ENCODE measurements at places on chromosomes 2 and 18.

GRCh38 chr18:53603276-53603675 is 621.2 kb downstream of the MBD2 start:
- peak; percentile 11 for DNase-seq

DNA sequence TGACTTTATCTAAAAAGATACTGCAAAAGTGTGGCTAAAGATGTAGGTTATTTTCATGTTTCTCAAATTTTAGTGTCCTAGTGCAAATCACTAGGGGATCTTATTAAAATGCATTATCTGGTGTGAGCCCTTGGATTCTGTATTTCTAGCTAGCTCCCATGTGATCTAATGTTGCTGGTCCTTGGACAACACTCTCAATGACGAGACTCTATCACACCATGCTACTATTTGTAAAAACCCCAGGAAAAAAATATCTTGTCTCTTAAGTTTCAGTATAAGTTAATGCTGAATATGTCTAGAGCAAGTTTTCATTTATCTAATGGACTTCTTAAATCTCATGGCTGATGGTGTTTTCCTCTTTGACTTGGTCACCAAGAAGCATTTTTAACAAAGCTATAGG is 5.8 kb downstream of the DOCK10 start:
- no peak for DNase-seq

DNA sequence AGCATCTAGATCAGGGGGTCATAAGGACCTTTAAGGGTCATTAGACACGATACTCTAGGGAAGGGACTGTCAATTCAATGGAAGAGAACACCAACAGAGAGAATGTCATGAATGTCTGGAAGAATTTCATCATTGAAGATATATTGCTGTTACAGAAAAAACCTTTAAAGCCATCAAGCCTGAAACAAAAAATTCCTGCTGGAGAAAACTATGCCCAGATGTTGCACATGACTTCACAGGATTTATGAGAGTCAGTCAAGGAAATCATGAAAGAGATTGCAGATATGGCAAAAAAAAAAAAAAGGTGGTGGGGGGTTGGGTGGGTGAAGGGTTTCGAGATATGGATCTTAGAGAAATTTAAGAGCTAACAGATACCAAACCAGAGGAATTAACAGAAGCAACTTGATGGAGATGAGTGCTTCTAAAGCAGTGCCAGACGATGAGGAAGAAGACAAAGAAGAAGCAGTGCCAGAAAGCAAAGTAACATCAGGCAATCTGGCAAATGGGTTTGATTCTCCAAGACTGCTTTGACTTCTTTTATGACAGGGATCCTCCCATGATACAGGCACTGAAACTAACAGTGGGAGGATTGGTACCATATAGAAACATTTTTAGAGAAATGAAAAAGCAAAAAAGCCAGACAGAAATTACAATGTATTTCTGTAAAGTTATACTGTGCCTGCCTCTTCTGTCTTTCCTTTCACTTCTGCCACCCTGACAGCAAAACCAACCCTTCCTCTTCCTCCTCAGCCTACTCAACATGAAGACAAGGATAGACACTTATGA is 28.5 kb downstream of the MAP4K3 start:
- DNase-seq: no peak

DNA sequence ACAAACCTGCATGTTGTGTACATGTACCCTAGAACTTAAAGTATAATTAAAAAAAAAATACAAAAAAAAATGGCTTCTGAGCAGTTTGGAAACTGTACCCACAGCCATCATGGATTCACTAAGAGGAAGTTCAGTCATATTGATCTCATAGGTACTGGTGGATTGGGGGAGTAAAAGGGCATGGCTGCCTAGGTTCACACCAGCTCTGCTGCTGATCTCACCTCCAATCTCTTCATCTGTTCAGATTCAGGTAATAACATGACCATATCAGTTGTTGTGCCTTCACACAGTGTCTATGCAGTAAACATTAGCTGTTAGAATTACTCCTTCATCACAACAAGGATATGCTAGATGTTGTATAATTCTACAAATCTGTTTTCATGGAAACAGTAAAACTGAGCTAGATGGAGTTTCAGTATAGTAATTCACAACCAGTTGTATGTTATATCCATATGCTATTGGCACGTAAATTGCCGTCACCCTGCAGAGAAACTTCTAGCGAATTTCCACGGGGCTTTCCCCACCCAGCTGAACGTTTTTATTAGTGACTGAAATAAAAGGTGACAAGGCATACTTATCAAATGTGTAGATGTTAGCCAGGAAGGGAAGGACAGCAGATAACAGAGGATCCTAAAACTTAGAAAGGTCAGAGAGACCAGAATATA is 59.3 kb upstream of the ITM2C start:
- DNase-seq: no peak

DNA sequence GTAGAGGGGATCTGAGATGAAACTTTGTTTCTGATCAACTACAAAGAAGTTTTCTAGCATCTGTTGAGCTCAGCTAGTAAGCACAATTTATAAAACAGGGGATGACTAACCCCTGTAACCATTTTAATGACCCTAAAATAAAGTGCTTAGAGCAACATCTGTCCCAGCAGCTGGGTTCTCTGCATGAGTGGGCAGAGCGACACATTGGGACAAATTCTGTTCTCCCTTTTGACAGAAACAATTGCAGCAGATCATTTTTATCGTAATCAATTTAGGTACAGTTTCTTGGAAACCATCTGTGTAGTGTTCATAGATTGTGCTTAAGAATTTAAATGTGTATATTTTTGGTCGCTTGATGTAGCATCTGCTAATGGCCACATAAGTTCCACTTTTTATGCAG is 678.0 kb downstream of the RNF144A start:
- no peak for DNase-seq

DNA sequence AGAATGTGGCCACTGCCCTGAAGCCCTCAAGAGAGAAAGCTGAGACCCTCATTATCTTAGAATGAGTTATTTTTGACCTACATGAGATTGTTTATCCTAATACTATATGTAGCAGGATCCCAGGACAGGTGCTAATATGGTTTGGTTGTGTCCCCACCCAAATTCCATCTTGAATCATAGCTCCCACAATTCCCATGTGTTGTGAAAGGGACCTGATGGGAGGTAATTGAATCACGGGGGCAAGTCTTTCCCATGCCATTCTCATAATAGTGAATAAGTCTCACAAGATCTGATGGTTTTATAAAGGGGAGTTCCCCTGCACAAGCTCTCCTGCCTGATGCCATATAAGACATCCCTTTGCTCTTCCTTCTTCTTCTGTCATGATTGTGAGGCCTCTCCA is 76.8 kb downstream of the CCBE1 start:
- no peak for DNase-seq

DNA sequence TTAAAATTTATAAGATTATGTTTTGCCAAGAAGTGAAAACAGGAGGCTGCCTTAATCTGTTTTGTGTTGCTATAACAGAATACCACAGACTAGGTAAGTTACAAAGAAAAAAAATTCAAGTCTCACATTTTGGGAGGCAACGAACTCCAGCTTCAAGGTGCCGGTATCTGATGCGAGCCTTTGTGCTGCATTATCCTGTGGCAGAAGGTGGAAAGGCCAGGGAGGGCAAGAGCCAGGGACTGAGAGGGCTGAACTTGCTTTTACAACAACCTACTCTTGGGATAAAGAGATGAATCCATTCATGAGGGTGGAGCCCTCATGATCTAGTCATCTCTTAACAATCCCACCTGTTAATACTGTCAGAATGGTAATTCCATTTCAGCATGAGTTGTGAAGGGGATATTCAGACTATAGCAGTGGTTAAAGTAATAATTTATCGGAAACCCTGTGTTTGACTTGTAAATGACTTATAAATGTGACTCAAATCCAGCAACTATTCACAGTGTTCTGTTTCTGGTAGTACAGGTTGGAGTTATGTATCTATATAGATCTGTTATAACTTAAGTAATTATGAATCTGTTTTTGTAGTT is 3.7 kb downstream of the MTX2 start:
- no peak for DNase-seq

DNA sequence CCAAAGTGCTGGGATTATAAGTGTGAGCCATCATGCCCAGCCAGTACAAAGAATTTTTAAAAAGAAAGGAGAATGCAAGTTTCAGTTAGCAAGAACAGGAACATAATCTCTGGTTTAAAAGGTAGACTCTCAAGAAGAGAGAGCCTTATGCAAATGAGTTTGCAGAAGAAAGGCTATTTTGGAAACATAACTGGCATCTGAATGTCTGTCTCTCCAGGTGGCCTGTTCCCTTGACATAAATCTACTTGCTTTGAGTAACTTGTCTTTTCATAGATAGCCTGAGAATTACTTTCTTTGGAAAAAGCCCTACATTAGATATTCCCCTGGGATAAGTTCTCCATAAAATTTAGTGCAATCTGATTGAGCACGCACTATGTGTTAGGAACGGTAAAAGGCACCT is 109.6 kb downstream of the ICOS start:
- DNase-seq: no peak

DNA sequence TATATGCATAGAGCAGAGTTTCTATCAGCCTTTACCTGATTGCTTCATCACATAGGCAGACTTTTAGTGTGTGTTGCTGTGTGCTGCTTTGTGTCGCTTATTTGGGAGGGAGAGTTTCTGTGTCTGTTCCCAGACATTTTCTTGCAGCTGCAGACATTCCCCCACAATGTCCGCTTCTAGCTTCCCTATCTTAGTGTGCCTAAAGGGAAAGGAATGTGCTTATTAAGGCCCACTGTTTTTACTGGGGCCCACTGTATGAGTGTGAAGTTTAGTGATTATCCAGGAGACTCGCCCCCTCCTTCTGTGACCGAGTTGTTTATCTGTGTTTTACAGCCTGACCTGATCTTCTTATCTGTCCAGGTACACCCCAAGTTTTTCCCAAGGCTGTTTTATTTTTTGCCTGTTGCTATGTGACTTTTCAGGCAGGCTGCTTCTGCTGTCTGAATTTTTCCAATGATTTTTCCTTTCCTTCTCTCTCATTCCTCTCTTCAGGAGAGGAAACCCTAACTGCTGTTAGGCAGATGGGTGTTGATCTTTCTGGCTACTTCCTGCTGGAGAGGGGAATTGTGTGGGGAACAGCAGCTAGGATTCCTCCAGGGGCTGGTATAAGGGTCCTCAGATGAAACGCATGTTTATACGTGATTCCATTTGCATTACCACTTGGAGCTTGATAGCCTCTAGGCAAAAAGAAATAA is 47.6 kb downstream of the STK17B start:
- DNase-seq: no peak

- no peak for DNase-seq
These were observed 112.0 kb upstream of the TEKT4 start for GRCh38 chr2:94759211-94759610.

DNA sequence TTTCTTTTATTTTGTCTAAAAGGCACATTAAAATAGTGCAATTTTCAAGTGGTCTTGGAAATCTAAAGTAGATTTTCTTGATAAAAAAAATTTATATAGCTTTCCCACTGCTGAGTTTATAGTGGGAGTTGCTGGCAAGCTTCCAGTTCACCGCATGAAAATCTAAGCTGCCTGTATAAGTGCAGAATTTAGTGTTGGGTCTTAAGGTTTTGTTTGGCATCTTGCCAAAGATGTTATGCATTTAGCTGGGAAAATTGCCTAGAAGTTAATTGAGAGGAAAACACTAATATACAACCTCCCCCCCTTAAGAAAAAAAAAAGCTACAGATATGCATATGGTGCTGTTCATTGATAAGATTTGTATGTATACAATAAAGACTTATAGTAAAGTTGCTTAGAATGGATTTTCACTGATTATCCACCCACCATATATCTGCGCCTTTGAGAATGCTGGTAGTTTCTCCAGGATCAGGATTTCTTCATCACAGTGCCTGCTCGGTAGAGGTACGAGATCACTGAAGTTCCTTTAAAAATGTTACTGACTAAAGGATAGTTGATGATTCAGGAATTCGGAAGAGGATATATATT is 803.2 kb upstream of the POU3F3 start:
- no peak for DNase-seq

- DNase-seq: no peak
These were observed 622 bp downstream of the RAB12 start for GRCh38 chr18:8609659-8610458.

DNA sequence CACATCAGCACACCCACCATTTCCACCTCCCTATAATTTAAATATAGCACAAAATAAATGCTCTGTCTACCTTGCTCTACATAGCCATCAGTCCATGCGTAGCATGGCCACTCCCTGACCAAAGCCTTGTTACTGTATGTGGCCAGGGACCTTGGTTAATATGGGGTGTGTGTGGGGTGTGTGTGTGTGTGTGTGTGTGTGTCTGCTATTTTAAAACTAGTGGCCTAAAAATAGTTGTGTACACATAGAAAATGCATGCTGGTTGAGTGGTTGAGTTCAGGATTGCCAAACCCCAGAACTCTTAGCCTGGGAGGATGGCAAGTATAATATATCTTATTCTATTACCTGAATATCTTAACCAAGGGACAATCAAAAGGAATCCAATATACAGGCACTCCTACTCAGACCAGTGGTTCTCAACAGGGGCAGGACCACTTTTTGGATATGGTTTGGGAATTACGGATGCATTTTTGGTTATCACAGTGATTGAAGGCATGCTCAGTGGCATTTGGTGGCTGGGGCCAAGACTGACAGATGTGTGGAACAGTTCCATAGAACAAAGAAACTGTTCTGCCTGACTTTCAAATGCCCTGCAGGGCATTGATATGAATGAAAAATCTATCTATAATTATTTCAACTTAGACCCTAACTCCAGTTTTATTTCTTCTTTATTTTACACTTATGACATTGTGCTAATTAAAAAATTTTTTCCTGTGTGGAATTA is 72.3 kb upstream of the PSME4 start:
- DNase-seq: peak; percentile 77

- no peak for DNase-seq
These were observed 155.6 kb upstream of the HAAO start for GRCh38 chr2:42947809-42948600.

DNA sequence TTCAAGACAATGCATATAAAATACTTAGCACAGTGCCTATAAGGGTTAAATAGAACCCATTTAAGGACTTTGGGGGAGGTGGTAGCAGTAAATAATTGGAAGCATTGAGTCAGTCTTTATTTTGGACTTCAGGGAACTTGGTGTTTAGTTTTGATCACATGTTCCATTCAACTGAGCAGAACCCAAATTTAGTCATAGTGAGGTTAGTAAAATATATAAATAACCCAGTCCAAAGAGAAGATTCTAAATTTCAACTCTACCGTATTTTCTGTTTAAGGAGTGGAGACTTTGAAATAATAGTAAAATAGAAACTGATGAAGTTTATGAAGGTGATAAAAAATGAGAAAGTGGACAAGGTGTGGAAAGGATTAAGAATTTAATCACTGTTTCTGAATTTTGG is 19.7 kb downstream of the TWSG1 start:
- DNase-seq: no peak

DNA sequence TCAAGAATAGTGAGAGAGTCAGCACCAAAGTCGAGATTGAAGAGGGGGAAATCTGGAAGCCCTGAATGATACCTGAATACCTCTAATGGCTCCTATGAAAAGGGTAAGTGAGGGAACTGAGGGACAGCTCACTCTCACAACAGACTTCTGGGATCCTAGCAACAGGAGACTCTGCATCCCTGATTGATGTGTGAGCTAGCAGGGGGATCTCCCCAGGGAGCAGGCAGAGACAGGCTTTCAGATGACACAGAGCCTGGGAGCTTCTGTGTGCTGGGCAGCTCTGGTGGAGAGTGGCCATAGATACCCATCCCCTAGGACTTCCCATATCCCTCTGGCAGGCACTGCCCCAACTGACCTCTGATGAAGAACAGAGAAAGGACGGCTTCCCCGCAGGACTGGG is 206.2 kb downstream of the EXOC6B start:
- no peak for DNase-seq

- DNase-seq: no peak
These were observed 179.5 kb downstream of the PHLPP1 start for GRCh38 chr18:62894681-62895390.

Data from hippocampal formation (tissue), 2 donors.